Nucleus accumbens (tissue), 56 donors: ENCODE measurements at places on chromosomes 6 and 20.

DNA sequence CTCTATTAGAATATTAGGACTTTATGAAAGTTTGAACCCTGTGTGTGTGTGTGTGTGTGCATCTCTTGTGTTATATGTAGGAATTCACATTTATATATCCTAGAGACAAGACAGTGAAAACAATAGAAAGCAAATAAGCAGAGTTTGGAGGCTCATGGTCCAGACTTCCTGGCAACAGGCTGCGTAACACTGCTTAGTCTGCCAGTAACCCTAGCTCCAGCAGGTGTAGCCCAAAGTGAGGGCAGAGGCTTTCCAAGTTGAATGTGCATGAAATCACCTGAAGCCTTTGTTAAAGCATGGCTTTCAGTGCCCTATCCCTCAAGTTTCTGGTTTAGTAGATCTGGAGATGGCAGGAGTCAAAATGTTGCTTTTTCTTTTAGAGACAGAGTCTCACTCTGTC, 569.9 kb downstream of the KIF16B start:
- DNase-seq: no peak

GRCh38 chr6:2310042-2310441, 64.6 kb upstream of the GMDS start:
- no peak for DNase-seq

DNA sequence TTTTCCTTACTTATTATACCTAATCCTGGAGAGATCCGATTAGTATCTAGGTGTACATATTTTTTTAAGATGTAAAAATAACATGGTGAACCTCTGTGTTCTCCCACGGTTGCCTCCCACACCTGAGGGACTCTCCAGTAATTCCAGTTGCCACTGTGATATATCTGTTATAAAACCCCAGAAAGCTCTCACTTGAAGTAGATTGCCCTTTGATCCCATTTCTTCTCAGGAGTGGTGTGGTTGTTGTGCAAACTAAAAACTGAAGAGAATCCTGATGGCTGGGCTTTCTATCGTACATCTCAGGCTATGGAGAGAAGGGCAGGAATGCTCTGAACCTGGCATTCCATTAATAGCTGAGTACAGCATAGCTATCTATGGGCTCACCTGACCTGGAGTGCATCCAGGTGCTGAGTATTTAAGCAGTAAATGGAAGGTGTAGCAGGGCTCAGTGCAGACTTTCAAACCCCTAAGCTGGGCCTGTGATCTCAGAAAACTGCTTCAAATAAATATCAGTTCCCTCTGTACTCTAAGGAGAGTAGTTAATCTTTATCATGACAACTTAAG, 41.0 kb downstream of the VGLL2 start:
- DNase-seq: no peak

- DNase-seq: no peak
Measured at GRCh38 chr20:23349338-23350195, 1.0 kb upstream of the NXT1 start.

DNA sequence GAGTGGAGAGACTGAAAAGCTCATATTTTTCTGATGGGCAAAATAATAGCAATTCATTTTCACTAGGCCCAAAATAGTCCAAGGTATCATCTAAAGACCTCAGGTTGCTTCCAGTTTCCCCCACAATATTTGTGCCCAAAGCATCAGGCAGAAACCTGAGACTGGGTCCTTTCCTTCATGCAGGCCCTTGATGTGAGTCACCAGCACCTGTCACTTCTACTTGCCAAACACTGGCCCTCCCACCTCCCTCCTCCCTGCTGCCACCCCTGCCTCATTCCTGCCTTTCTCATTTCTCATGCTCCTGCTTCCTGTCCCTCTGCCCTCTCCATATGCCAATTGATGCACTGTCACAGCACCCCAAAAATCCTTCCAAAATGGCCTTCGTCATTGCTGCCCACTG, 230.4 kb upstream of the CST7 start:
- no peak for DNase-seq

DNA sequence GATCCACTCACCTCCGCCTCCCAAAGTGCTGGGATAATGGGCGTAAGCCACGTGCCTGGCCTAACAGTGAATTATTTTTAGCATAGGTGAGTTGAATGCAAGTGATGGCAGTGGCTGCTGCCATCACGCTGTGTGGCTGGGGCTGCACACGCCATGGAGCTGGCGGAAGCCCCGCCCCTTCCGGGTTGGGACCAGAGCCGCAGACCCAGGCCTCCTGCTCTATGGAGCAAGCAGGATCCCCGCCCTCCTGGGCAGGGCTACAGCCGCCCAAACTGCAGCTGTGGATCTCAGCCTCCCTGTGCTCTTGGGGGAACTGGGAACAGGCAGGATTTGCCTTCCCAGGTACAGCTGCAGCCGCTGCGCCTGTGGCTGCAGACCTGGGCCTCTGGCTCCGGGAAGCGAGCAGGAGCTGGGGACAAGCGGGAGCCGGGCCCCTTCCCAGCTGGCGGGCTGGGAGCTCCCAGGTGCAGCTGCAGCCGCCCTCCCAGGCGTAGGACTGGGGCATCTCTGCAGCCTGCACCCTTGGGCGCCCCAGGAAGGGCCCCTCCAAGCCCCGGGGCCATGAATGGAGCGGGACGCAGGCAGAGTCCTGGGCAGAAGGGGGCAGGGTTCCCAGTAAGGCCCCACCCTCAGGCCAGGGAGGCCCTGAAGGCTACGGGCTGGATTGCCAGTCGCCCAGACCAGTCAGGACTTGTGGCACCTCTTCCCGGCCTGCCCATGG, 30.9 kb upstream of the SLA2 start:
- no peak for DNase-seq

DNA sequence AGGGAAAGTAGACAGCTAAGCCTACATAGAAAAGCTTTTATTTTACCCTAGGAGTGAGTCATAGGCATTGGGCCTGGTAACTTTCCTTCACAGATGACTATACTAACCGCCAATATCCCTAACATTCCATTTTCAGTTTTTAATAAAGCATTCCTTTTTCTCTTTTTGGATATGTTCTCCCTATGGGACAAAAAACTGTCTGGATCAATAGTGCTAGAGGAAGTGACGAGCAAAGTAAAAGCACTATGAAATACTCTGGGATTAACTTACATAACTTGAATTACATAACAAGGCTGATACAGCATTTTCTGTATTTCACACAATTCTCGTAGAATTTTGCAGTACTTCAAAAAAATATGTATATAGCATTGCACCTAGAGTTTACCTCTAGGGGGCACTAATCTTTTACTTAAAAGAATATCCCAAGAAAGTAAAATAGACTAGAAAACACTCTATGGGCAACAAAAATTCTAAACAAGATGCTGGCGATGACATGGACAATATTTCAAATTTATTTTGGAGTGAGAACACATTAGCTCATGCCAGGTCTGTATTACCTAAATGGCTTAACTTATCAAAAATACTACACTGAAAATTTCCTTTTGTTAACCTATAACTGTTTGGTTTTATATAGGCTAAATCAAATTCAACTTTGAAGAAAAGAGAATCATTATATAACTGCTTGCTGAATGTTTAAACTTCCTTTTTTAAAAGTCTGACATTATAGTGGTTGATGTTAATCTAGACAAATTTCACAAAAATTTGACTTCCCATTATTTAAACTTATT, 66.3 kb upstream of the DST start:
- no peak for DNase-seq

DNA sequence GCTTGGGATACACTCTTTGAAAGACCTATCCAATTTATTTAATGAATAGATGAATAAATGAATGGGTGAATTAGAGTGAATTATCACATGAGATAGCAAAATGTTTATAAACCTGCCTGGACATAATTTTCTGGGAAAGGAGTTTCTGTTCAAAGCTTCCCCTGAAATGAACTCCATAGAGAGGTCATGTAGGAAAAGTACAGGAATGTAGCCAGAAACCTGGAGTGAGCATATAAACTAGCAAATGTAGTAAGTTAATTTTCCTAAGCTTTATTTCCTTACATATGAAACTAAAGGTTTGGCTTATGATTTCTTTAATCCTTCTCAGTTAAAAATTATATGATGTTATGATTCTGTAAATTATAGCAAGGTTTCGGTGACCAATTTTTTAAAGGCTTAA, 380.3 kb upstream of the RSPO3 start:
- no peak for DNase-seq

- DNase-seq: no peak
Measured at GRCh38 chr6:28531479-28532128, 5.9 kb downstream of the GPX5 start.

GRCh38 chr6:142118925-142119324, 13.8 kb upstream of the GJE1 start:
- DNase-seq: no peak

DNA sequence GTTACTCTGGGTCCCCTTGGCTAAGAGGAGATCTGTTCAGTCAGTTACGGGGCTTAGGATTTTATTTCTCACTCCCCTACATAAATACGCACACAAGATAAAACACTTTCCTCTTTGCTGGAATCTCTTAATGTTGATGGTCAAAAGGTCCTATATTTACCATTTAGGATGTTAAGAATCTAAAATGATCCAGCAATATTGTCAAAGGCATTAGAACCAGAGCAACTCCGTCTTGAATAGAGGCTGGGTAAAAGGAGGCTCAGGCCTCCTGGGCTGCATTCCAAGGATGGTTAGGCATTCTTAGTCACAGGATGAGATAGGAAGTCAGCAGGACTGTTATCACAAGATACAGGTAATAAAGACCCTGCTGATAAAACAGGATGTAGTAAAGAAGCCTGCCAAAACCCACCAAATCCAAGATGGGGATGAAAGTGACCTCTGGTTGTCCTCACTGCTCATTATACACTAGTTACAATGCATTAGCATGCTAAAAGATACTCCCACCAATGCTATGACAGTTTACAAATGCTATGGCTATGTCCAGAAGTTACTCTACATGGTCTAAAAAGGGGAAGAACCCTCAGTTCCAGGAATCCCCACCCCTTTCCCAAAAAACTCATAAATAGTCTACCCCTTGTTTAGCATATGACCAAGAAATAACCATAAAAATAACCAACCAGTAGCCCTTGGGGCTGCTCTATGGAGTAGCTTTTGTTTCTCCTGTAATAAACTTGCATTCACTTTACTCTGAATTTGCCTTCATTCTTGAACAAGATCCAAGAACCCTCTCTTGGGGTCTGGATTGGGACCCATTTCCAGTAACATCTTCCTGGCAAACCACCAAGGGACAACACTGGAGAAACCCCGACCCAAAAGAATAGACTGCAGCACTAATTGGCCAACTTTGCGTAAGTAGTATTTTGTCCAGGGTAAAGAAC, 107.5 kb downstream of the DTNBP1 start:
- DNase-seq: no peak

GRCh38 chr6:56289721-56290120, 42.3 kb upstream of the COL21A1 start:
- DNase-seq: no peak

DNA sequence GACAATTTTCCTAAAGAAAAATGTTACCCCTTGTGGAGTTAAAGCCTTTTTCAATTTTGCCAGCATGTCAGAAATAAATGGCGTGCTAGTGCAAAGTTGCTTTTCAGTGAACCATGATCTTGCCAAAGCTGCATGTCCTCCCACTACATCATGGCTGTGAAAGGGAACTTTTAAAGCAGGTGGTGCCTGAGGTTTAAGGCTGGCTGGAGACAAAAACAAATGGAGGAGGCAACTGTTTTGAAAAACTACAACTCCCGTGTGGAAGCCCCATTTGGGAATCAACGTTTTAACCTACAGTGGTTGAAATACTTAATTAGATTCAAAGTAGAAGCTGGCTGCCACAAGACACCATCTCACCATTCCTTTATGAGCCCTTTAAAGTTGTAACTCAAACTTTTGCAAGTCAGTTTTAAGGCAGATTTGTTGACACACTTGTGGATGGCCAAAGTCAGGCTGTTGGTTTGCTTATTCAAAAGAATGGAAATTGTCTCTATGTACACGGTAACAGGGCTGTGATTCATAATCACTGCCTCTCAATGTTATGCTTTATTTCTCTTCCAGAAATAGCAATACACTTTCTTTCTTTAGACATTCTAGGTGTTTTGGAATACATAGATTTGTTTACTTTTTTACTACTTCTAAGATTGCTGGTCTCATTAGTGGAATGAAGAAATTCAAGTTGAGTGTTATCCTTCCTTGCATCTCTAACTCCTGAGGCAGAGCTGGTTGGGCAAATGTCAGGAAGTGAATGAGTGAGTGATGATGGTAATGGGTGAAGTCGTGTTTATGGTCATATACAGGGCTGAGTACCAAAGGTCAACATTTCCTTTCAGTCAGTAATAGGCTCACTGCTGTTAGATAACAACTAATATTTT, 196.4 kb upstream of the GMDS start:
- no peak for DNase-seq

GRCh38 chr6:2497922-2498623, 252.6 kb downstream of the MYLK4 start:
- peak; percentile 72 for DNase-seq
